Activated naive CD8-positive, alpha-beta T cell treated with anti-CD3 and anti-CD28 coated beads, Interleukin-2, amount 50 U/mL, for 24 hours (primary cell): ENCODE measurements at places on chromosomes 4 and X.

DNA sequence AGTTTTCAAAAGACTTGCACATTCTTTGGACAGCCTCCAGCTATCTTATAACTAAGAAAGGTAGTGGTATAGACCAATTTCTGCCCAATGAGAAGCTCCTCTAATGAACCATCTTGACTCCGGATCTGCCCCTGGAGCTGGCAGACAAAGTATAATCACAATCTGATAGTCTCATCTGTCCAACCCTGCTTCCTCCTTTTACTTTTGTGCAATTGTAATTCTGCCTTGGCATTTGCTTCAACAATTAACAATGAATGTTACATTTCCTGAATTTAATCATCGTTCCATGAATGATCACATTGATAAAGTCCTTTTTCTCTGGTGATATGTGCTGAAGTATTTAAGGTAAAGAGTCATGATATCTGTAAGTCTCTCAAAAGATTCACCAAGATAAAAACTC, 27.8 kb downstream of the FRYL start:
- DNase-seq, result no peak
- H3K4me1 ChIP-seq, result peaks cover 69% of the 10 kb centered on the region
- H3K27ac ChIP-seq, result no peak overlapping the region
- H3K27me3 ChIP-seq, result no peaks in the 10 kb centered on the region
- no peak overlapping the region for H3K4me3 ChIP-seq

GRCh38 chr4:73721909-73722308, 18.5 kb upstream of the CXCL8 start:
- no peak overlapping the region for H3K27ac ChIP-seq
- no peaks in the 10 kb centered on the region for H3K36me3 ChIP-seq
- H3K4me1 ChIP-seq, result no peaks in the 10 kb centered on the region
- no peak overlapping the region for H3K4me3 ChIP-seq

GRCh38 chrX:152024710-152025109, 50.2 kb upstream of the GABRE start:
- H3K27me3 ChIP-seq, result no peaks in the 10 kb centered on the region
- H3K27ac ChIP-seq, result no peak overlapping the region
- H3K36me3 ChIP-seq, result no peaks in the 10 kb centered on the region
- DNase-seq, result no peak
- H3K4me1 ChIP-seq, result no peaks in the 10 kb centered on the region

GRCh38 chr4:35938936-35939335, 305.4 kb downstream of the ARAP2 start:
- H3K4me3 ChIP-seq, result no peak overlapping the region
- H3K4me1 ChIP-seq, result no peaks in the 10 kb centered on the region
- no peak overlapping the region for H3K27ac ChIP-seq
- DNase-seq, result no peak
- no peaks in the 10 kb centered on the region for H3K27me3 ChIP-seq

DNA sequence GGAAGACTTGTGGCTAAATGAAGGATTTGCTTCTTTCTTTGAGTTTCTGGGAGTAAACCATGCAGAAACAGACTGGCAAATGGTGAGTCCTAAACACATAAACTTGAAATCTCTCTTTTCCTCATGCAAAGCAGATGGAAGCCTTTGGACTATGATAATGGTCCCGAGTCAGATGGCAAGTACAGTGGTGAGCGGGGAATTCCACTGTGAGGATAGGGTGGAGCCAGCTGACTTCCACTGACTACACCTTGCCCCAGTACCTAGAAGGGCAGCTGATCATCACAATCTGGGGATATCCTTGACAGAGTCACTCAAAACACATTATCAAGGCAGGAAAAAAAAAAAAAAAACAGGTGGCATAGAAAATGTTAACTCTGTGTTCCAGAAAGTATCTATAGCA, 34.3 kb downstream of the ENPEP start:
- H3K4me1 ChIP-seq, result peaks cover 2% of the 10 kb centered on the region
- no peak overlapping the region for H3K27ac ChIP-seq
- H3K27me3 ChIP-seq, result no peaks in the 10 kb centered on the region
- no peaks in the 10 kb centered on the region for H3K36me3 ChIP-seq
- no peak overlapping the region for H3K4me3 ChIP-seq
